NCI-H2227 treated with DMSO at 0.1 percent for 48 hours (cell line): ENCODE measurements at places on chromosomes 4 and X.
A peak's percentile ranks its signal among the peaks of the same experiment; 100 is the strongest.

GRCh38 chr4:78267790-78268189 lies 210.7 kb downstream of the FRAS1 start:
- DNase-seq, result no peak

DNA sequence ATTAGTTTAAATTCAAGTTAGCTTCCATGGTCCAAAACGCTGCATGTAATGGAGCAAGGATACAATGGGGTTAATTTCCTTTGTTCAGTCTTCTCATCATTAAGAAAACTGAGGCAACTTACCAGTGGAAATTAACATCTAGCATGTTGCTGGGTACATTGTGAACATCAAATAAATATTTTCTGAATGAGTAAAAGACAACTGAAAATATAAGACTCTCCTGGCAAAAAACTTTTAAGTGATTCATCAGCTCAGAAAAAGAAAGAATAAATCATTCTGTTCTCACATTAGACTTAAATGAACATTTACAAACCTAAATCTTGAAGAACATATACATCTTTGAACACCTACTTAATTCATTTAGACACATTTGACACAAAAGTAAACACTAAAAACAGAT lies 138.4 kb upstream of the ETNPPL start:
- no peak for DNase-seq

DNA sequence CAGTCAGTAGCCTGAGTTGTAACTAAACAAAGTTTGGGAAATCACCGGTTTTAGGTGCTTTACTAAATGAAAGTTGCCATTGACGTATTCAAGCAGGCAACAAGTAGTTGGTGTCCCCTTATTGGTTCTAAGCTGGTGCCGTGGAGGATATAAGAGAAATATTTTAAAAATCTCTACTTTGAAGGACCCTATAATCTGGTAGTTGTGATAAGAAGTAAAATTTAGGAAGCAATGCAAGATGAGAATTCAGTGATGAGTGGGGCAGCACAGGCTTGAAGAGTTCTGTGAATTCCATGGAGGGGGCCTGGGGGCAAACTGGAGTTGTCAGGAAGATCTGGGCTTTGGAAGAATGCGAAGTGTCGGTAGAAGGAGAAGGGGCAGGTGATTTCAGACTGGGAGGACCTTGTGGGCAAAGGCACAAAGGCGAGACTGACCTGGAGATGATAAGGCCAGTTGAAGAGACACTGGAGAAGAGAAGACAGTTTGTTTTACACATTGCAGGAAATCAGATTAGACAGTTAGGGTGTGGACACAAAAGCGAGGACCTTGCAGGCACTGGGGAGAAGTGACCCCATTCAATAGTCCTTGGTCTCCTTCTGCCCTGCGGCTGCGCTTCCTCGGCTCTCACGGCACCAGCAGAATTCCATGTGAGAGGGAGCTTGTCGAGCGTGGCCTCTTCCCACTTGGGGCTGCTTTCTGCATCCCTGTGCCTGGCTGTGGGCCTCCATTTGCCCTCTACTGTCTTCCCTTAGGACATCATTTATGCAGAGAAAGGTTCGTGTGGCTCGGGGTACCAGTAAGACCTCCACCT lies 1.3 kb downstream of the RHOH start:
- DNase-seq, result no peak

DNA sequence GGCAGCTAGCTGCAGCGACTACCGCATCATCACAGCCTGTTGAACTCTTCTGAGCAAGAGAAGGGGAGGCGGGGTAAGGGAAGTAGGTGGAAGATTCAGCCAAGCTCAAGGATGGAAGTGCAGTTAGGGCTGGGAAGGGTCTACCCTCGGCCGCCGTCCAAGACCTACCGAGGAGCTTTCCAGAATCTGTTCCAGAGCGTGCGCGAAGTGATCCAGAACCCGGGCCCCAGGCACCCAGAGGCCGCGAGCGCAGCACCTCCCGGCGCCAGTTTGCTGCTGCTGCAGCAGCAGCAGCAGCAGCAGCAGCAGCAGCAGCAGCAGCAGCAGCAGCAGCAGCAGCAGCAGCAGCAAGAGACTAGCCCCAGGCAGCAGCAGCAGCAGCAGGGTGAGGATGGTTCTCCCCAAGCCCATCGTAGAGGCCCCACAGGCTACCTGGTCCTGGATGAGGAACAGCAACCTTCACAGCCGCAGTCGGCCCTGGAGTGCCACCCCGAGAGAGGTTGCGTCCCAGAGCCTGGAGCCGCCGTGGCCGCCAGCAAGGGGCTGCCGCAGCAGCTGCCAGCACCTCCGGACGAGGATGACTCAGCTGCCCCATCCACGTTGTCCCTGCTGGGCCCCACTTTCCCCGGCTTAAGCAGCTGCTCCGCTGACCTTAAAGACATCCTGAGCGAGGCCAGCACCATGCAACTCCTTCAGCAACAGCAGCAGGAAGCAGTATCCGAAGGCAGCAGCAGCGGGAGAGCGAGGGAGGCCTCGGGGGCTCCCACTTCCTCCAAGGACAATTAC lies 1.4 kb downstream of the AR start:
- DNase-seq, result no peak

- DNase-seq, result no peak
Measured at GRCh38 chr4:74268643-74269042, 39.6 kb upstream of the EPGN start.

GRCh38 chr4:155143512-155143911 lies 64.9 kb upstream of the NPY2R start:
- no peak for DNase-seq

- no peak for DNase-seq
Measured at GRCh38 chr4:121728066-121728465, 31.3 kb upstream of the ANXA5 start.

DNA sequence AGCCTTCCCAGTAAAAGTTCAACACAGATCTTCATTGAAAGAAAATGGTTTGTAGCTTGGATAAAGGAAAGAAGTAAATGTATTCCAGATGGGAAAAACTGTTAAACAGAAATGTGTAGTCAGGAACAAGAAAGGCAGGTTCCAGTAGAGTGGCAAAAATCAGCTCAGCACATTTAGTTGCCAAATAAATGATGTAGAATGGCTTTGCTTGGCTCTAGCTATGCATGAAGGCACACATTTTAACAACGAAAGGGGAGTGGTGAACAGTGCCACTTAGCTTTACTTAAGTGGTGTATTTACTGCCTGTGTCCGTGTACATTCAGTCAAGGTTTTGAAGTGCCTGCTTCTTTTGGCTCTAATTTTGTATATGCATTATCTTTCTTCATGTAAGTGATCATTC lies 644.5 kb upstream of the ATOH1 start:
- peak; percentile 76 for DNase-seq

GRCh38 chr4:153119626-153120025 lies 84.6 kb upstream of the TRIM2 start:
- DNase-seq, result no peak

- DNase-seq, result peak; percentile 29
Measured at GRCh38 chr4:132227151-132227856, 921.8 kb upstream of the PCDH10 start.

DNA sequence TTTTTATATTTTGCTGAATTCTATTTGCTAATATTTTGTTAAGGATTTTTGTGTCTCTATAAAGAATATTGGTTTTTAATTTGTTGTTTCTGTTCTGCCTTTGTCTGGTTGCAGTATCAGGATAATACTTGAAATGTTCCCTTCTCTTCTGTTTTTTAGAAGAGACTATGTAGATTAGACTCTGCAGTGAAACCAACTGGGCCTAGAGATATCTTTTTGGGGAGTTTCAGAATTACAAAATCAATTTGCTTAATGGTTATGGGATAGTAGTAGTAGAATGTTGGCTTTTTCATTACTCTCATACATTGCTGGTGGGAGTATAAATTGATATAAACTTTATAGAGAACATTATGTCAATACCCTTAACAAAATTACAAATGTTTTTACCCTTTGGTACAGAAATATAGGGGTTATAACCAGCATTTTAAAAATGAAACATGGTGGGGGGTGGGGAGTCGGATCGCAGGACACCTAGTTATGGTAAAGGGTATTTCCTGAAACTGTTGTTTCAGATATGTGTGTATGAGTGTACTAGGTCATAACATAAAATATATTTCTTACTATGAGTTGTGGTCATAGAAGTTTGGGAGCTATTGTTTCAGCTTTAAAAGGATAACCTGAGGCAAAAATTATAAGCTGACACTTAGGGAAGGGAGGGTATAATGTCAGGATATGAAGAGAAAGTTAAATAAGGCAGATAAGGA lies 29.0 kb downstream of the CLOCK start:
- no peak for DNase-seq

GRCh38 chr4:76851375-76851774 lies 46.6 kb downstream of the SOWAHB start:
- no peak for DNase-seq

DNA sequence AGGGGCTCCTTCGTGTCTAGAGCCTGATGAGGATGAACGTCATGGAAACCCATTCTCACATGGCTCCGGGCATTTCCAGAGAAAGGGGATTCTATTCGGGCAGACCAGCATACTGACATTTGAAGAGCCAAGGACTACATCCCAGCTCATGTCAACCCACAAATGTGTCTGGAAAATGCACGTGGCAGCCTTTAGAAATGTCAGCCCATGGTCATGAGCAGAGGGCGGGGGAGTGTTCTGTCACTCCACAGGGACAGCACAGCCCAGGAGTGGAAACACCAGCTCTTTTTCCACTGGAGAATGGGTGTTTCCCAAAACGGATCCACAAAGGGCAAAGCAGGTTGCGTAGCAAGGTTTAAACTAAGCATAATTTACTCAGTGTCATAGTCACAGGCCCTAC lies 207.0 kb downstream of the BCOR start:
- DNase-seq, result no peak

GRCh38 chr4:3217771-3218170 lies 31.2 kb upstream of the MSANTD1 start:
- no peak for DNase-seq

DNA sequence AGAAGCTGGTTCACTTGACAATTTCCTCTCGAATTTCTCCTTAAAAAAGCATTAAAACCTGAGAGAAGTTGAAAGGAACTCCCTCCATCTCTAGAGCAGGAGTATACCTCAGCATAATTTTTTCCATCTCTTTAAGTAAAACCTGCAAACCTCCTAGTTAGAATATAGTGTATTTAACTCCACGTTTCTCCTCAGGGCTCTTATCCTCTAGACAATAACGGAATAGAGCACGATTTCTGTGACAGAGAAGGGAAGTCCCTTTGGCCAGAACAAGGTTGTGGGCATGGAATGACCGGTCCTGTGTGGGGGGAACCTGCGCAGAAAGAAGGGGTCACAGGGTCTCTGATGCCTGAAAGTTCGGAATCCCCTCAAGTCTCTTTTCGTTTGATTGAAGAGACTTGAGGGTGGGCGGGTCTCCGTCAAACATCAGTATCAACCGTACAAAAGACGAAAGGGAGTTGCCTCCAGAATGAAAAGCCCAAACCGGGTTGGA lies 697 bp downstream of the ZNF280C start:
- no peak for DNase-seq

DNA sequence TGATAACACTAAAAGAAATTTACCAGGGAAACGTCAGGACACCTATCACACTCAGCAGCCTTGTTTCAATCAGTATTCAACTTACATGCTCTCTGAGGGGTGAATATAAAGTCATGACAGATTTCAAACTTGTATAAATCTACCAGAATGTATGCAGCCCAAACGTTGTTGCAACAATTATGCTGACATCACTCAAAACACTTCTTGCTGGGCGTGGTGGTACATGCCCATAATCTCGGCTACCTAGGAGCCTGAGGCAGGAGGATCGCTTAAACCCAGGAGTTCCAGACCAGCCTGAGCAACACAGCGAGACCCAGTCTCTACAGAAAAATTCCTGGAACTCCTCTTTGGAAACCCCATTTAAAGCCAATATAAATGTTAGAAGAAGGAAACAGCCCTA lies 266.6 kb upstream of the GPC4 start:
- no peak for DNase-seq

GRCh38 chrX:101485212-101485949 lies at the start of gene ARMCX4:
TSS of gene ARMCX4 (plus strand) at chrX:101485456. CDS start at chrX:101488590, 3,134 bp downstream.
- DNase-seq, result peak; percentile 92

- DNase-seq, result no peak
Measured at GRCh38 chr4:102350634-102351033, 5.4 kb upstream of the SLC39A8 start.

- no peak for DNase-seq
Measured at GRCh38 chrX:17020851-17021821, 74.7 kb downstream of the REPS2 start.

- no peak for DNase-seq
Measured at GRCh38 chr4:105784761-105785160, 76.2 kb downstream of the GSTCD start.

DNA sequence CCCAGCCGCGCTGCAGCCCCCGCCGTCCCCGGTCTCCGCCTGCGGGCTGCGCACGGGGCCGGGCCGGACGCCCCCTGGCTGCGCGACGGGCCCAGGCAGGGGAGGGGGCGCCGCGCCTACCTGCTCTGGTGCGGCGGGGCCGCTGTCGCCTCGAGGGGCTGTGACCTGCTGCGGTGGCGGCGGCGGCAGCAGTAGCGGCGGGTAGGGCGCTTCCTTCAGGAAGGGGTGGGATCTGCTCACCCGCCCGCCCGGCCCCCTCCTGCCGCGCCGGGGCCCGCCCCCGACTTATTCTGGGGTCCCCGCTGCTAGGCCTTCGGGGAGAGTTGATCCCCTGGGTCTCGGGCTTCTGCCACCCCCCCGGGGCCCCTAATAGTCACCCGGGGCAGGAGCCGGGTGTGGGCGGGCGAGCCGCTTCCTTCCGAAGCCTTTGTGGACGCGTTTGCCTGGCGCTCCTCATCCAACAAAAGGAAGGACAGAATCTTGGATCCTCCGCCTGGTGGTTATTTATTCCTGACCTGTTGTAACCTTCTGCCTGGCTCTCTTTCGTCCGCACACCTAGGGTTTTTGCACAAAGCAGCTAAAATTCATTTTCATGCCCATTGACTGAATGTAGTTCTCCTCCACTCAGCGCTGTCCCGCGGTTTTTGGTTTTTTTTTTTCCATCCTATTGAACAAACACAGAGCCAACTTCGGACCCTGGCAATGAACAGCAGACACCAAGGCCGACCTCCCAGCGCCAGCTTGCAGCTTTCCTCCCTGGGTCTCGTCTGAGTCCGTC lies at the start of gene TMEM150C:
Gene TMEM150C, minus strand, starts transcription at position 203 of the 778 bp plus-strand sequence. CDS start 57,331 bp downstream, outside the sequence.
- DNase-seq, result peak; percentile 28

DNA sequence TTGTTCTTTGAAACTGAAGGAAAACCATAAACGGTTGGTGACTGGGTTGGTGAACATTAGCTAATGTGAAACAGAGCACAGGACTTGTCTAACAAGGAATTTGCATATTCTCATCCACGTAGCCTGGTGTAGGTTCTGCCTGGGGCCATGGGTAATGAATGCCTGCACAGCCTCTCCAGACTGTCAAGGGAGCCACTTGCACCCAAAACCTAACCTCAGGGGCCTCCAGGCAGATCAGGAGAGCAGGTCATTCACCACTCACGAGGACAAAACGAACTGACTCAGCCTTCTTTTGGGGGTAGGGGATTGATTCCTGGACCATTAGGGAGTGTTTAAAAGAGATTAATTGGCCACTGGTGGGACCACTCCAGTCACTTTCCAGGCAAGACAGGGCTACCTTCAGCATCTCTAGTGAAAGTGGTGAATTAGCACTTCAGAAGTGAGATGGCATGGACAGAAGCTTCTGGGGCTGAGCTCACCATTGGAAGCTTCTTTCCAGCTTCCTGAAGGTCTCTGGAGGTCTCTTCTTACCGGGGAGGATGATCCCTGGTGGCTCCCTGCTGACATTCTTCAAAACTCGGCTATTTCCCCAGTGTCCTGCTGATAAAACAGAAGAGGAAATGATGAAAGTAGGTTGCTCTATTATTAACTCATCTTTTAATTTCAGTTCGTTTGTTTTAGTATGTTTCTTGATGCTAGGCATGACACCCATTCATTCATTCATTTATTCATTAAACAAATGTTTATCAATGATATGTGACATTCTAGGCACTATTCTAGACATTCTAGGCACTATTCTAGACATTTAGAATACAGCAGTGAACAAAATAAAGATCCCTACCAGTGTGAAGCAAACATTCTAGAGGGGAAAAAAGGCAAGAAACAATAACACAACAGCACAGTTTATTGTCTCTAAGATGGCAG lies 104.5 kb upstream of the LNX1 start:
- no peak for DNase-seq
